ENCODE measurements at places on chromosomes 3 and 15.

DNA sequence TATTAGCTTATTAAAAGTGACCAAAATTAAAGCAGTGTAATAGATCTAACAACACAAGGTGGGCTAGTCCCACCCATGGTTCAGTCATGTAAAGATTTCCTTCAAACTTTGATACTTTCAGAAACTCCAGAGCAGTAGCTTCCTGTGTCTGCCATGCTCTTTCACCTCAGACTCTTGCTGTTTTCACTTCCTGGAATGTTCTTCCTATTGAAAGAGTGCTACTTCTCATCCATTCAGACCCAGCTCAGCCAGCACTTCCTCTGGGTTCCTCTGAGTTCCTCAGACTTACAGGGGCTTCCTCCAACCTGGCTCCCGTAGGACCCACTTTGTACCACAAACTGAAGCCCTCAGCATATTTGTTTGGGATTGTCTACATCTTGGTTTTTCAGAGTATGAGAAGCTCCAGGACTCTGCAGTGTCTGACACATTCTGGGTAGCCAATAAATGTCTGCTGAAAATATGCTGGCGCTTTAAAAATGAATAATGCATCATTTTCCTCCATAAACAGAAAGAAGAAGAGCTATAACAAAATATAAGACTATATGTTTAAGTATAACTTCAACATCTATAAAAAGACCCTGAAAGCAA is 18.0 kb downstream of the NCEH1 start:
- H3K27ac ChIP-seq = no peak overlapping the region
- H3K27me3 ChIP-seq = no peaks in the 10 kb centered on the region
- no peaks in the 10 kb centered on the region for H3K4me1 ChIP-seq
- no peaks in the 10 kb centered on the region for H3K36me3 ChIP-seq
- no peak for DNase-seq

GRCh38 chr3:13882876-13883275 is 3.0 kb upstream of the WNT7A start:
- DNase-seq = no peak
- H3K4me1 ChIP-seq = no peaks in the 10 kb centered on the region
- H3K27ac ChIP-seq = no peak overlapping the region
- no peak overlapping the region for H3K4me3 ChIP-seq
- H3K27me3 ChIP-seq = peaks cover 53% of the 10 kb centered on the region

- no peak for DNase-seq
- H3K4me1 ChIP-seq = peaks cover 27% of the 10 kb centered on the region
- no peak overlapping the region for H3K27ac ChIP-seq
- no peaks in the 10 kb centered on the region for H3K27me3 ChIP-seq
Observed at GRCh38 chr15:52441841-52442240, 86.8 kb downstream of the MYO5A start.

GRCh38 chr15:34126522-34126921 is 24.6 kb downstream of the PGBD4 start:
- H3K4me1 ChIP-seq = no peaks in the 10 kb centered on the region
- no peak for DNase-seq
- no peaks in the 10 kb centered on the region for H3K36me3 ChIP-seq
- H3K27me3 ChIP-seq = no peaks in the 10 kb centered on the region
- H3K27ac ChIP-seq = no peak overlapping the region
- H3K4me3 ChIP-seq = no peak overlapping the region

DNA sequence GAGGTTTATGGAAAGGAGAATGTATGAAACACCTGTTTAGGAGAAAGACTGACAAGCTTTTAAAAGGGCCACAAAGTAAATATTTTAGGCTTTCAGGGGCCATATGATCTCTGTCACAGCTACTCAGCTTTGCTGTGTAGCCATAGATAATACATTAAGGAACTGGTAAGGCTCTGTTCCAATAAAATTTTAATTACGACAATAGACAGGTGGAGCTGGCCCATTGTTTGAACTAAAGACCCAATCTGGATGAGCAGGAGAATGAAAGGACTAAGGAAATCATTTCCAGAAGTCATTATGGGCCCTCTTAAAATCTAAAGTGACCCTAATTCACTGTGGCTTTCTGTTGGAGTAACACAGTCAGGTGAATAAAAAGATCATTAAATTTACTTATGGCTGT is 48.5 kb upstream of the SLC12A8 start:
- DNase-seq = no peak
- no peak overlapping the region for H3K4me3 ChIP-seq
- no peaks in the 10 kb centered on the region for H3K4me1 ChIP-seq
- no peak overlapping the region for H3K27ac ChIP-seq
- H3K36me3 ChIP-seq = no peaks in the 10 kb centered on the region

GRCh38 chr15:40847223-40847961 is 3.5 kb downstream of the SPINT1 start:
- peak overlapping the region; percentile 78 for H3K27ac ChIP-seq
- H3K4me1 ChIP-seq = peaks cover 9% of the 10 kb centered on the region

DNA sequence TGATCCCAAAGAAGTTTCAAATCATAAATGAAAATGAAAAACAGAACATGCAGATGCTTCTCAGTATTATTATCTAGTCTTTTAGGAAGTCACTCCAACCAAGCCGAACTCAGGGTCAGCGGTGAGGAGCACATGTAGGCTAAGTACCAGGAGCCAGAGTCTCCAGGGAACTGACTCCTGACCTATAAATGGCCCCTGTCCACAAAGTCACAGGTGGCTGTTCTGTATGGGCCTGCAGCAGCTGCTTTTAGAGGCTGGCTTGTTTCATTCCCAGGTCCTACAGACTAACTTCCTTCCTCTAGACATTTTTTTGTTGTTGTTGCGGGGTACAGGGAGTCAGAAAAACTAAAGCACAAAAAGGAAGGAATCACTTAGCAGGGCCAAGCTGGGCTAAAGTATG is 54.6 kb downstream of the DAPK2 start:
- no peak overlapping the region for H3K4me3 ChIP-seq
- no peaks in the 10 kb centered on the region for H3K36me3 ChIP-seq
- H3K27me3 ChIP-seq = no peaks in the 10 kb centered on the region
- no peaks in the 10 kb centered on the region for H3K4me1 ChIP-seq
- H3K27ac ChIP-seq = no peak overlapping the region
- no peak for DNase-seq

GRCh38 chr3:139954146-139954860 is 19.3 kb downstream of the CLSTN2 start:
- no peak for DNase-seq
- no peaks in the 10 kb centered on the region for H3K36me3 ChIP-seq
- no peaks in the 10 kb centered on the region for H3K4me1 ChIP-seq
- no peaks in the 10 kb centered on the region for H3K27me3 ChIP-seq

- H3K36me3 ChIP-seq = no peaks in the 10 kb centered on the region
- no peak overlapping the region for H3K4me3 ChIP-seq
- H3K27ac ChIP-seq = no peak overlapping the region
- no peaks in the 10 kb centered on the region for H3K27me3 ChIP-seq
Observed at GRCh38 chr3:43331381-43331780, 45.0 kb downstream of the SNRK start.

DNA sequence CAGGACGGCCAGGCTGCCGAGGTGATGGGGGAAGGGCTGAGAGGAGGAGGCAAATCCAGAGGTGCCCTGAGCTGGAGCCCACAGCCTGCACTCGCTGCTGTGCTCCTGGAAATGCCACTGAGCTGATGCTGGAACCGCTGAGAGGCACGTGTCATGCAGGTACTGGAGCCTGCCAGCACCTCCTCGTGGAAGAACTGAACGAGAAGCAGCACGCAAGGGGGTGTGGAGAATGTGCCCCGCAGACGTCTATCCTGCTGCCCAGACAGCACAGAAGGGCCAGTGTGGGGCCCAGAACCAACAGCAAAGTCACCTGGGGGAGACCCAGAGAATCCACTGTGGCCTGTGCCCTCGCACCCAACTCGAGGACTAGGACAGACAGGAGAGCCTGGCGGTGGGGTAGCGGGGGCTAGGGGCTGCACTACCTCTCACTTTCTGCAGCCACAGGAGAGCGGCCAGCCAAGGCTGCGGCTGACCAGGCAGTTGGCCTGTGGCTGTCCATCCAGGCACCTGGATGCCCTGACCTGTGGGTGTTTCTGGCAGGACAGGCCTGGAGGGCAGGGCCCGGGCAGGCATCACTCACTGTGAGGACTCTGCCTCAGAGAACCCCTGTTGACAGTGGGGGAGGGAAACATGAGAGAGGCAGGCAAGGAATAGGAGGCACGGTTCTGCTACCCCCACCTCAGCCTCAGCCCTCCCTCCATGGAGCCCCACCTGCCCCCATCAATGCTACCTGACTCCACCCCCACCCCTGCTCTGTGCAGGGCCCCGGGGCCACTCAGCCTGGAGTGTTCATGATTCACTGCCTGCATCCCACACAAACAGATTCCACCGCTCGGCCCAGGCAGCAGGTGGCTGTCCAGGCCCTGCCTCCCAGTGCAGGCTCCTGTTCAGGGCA is 213.1 kb downstream of the TBC1D2B start:
- no peaks in the 10 kb centered on the region for H3K36me3 ChIP-seq
- no peak overlapping the region for H3K4me3 ChIP-seq
- H3K27me3 ChIP-seq = no peaks in the 10 kb centered on the region
- no peaks in the 10 kb centered on the region for H3K4me1 ChIP-seq
- DNase-seq = no peak

- H3K36me3 ChIP-seq = no peaks in the 10 kb centered on the region
- H3K4me3 ChIP-seq = no peak overlapping the region
- no peaks in the 10 kb centered on the region for H3K4me1 ChIP-seq
Observed at GRCh38 chr3:182972387-182972786, 8.0 kb downstream of the DCUN1D1 start.

DNA sequence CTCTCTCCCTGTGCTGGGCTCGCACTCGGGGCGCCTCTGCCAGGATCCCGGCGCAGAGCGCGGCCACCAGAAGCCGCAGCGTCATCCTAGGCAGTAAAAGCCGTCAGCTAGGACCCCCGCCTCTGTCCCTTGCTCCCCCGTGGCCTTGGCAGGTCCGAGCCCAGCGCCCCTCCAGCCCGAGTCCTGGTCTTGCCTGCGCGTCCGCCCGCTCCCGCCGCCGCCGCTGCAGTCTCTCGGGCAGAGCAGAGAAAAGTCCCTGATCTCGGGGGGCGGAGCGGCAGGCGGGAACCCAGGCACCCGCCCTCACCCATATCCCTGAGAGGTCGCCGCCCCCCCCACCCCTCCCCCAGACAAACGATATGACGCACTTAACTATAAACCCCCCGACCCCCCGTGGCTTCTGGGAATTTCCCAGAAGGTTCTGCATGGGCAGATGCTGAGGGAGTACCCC is at the start of gene COL7A1:
COL7A1 (minus strand) TSS at position 255 of the 451 bp plus-strand sequence; CDS start at position 85, 170 bp downstream.
- no peaks in the 10 kb centered on the region for H3K36me3 ChIP-seq
- no peak for DNase-seq
- H3K4me3 ChIP-seq = no peak within 1 kb of the TSS
- H3K27me3 ChIP-seq = no peaks in the 10 kb centered on the region

- no peak for DNase-seq
- no peak overlapping the region for H3K4me3 ChIP-seq
- H3K27me3 ChIP-seq = no peaks in the 10 kb centered on the region
- H3K4me1 ChIP-seq = no peaks in the 10 kb centered on the region
- H3K36me3 ChIP-seq = no peaks in the 10 kb centered on the region
- H3K27ac ChIP-seq = no peak overlapping the region
Observed at GRCh38 chr3:6282918-6283317, 578.0 kb upstream of the GRM7 start.

DNA sequence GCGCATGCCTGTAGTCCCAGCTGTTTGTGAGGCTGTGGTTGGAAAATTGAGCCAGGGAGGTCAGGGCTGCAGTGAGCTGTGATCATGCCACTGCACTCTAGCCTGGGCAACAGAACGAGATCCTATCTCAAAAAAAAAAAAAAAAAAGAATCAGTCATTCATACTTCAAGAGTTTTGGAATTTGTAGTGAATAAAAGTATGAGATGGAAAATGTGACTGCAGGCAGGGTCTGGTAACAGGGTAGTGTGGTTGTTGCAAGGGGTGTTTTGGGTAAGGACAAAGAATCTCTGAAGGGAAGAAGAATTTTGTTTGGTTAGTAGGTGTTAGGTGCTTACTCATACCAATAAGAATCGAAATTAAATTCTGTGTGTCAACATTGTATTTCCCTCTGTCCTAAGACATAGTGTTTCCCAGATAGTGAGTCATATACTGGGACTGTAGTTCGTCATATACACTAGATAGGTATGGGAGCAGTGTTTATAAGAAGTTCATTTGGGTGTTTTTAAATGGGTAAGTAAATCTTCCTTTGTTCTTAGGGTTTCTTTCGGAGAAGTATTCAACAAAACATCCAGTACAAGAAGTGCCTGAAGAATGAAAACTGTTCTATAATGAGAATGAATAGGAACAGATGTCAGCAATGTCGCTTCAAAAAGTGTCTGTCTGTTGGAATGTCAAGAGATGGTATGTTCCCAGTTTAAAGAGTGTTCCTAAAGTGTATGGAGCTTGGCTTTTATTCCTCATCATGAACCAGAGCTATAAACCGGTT is 14.2 kb downstream of the NR1D2 start:
- H3K27me3 ChIP-seq = no peaks in the 10 kb centered on the region
- H3K27ac ChIP-seq = no peak overlapping the region
- H3K4me3 ChIP-seq = no peak overlapping the region
- no peak for DNase-seq
- H3K36me3 ChIP-seq = peaks cover 4% of the 10 kb centered on the region

- no peaks in the 10 kb centered on the region for H3K4me1 ChIP-seq
- no peak overlapping the region for H3K27ac ChIP-seq
- H3K36me3 ChIP-seq = no peaks in the 10 kb centered on the region
- no peak for DNase-seq
Observed at GRCh38 chr3:129938140-129938930, 36.2 kb upstream of the TRH start.

- H3K27ac ChIP-seq = no peak overlapping the region
- H3K36me3 ChIP-seq = no peaks in the 10 kb centered on the region
- H3K4me1 ChIP-seq = no peaks in the 10 kb centered on the region
- no peak for DNase-seq
- no peak overlapping the region for H3K4me3 ChIP-seq
Observed at GRCh38 chr3:104873331-104873730, 493.4 kb upstream of the ALCAM start.

GRCh38 chr3:70180664-70181063 is 131.8 kb downstream of the MDFIC2 start:
- no peak for DNase-seq
- H3K4me1 ChIP-seq = no peaks in the 10 kb centered on the region
- no peak overlapping the region for H3K27ac ChIP-seq
- H3K4me3 ChIP-seq = no peak overlapping the region
- H3K36me3 ChIP-seq = no peaks in the 10 kb centered on the region
- H3K27me3 ChIP-seq = no peaks in the 10 kb centered on the region

DNA sequence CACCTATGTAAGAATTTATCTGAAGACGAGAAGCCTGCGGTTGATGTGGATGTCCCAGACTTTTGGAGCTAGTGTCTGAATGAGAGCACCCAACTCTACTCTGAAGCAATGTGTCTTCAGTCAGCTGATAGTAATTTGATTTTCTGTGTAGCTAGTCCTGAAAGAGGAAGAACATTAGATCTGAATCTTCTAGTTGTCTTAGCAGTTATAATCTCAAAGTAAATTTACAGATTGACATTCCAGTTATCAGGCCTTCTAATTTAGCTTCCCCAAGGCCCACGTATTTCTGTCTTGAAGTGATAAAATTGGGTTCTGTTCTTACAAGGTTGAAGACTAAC is 1.5 kb downstream of the TCAIM start:
- H3K27me3 ChIP-seq = no peaks in the 10 kb centered on the region
- peak overlapping the region; percentile 98 for H3K27ac ChIP-seq
- H3K36me3 ChIP-seq = no peaks in the 10 kb centered on the region
- DNase-seq = no peak
- no peaks in the 10 kb centered on the region for H3K4me1 ChIP-seq
- H3K4me3 ChIP-seq = no peak overlapping the region
